ENCODE measurements at places on chromosomes 3 and 15.

- no peak for DNase-seq
Measured at GRCh38 chr15:83262594-83263315, 21.7 kb downstream of the BNC1 start.

DNA sequence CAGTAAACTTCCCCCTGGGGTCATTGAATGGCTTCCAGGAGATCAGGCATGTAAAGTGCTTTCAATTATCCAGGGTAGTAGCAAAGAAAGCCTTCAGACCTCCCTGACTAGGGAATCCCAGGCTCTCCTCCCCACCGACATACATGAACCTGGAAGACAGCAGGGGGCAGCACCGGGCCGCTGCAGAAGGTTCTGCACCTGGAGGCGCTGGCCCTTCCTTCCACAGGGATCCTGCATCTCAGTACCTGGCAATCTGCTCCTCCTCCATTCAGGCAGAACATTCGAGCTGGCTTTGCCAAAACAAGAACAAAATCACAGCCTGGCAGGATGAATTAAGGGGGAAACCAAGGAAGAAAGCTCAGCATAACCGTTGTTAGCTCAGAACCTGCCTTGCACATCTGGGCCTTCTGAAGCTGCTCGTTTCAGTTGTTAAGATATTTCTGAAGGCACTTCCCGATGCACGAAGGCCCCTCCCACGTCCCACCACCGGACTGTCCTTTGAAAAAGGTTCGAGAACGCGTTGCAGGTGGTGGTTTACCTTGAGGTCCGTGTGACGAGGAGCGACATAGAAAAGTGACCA lies 237.7 kb downstream of the SLCO3A1 start:
- DNase-seq, result peak; percentile 60

DNA sequence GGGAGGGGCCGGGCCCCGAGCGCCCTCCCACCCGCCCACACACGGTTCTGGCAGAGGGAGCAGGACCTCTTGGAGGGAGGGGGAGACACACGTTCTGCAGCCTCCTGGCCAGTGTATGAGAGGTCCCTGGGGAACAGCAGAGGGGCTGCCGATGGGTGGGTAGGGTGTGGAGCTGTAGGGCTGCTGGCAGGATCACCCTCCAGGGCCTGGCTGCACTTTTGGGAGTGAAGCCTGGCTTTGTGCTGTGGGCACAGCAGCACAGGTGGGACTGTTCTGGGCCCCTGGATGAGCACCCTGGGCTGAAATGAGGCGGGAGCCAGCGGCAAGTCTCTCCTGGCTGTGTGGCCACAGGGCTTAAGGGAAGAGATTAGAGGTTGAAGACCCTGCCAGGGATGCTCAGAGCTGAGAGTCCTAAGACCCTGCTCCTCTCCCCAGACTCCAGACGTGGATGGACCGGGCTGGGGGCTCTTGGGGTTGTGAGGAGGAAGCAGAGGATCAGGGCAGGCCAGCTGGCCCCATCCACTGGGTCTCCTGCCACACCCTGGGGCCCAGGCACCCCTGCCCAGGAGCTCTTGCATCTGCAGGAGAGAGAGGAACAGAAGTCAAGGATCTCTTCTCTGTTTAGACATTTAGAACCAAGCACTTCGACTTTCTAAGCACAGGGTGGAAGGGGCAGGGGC lies 45.2 kb downstream of the RGMA start:
- DNase-seq, result no peak

- peak; percentile 61 for DNase-seq
Measured at GRCh38 chr3:159828542-159828943, 160.1 kb upstream of the IL12A start.

- no peak for DNase-seq
Measured at GRCh38 chr3:178275793-178276192, 260.4 kb upstream of the KCNMB2 start.

- peak; percentile 24 for DNase-seq
Measured at GRCh38 chr15:64851503-64851840, 9.8 kb downstream of the PLEKHO2 start.

- DNase-seq, result peak; percentile 100
Measured at GRCh38 chr3:23685541-23686258, 120.1 kb upstream of the UBE2E1 start.

GRCh38 chr15:84832448-84833040 lies 15.4 kb downstream of the ALPK3 start:
- DNase-seq, result no peak

DNA sequence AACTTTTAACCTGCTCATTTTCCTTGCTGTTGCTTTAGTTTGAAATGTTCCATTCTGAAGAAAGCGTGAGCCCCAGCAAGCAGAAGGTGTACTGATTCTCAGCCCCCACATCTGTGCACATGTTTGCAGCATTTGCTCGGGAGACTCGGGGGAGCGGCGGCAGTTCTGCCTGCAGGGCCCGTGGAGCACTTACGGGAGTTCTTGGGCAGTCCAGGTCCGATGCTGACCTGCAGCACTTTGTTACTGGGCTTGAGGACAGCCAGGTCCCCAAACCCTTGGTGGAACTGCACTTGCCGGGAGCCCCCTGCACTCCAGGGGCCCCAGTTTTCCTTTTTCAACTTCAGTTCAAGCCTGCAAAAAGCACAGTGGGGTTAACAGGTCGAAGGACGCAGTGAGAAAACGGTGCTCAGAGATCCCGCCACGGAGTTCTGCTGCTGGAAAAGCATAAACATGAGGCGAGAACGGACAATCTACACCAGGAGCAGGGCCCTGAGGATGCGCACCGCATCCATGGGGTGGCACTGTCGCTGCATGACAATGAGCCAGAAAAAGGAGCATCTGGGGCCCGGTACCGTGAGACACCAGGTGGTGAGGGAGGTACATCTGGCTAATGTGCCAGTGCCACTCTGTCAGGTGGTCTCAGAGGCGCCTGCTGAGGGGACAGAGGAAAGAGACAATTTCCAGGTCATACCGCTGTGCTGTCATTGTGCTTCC lies 45.6 kb upstream of the LDHAL6B start:
- no peak for DNase-seq

DNA sequence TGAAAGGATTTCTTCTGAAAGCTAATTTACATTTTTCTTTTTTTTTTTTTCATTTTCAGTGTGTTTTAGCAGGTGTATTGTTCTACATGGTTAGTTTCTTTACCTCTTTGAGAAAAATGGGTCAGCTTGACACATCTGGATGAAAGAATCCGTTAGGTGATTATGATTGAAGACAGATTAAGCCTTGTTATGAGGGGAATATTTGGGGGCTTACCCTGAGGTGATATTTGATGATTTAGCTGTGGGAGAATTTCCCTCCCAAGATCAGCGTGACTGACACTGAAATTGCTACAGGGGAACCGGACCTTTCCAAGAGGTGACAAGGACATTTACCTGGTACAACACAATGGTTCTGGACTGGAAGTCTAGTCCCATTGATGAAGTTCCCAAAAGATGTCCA lies 147.5 kb downstream of the NFKBIZ start:
- DNase-seq, result no peak

- DNase-seq, result no peak
Measured at GRCh38 chr15:67114846-67115585, 49.6 kb downstream of the SMAD3 start.

DNA sequence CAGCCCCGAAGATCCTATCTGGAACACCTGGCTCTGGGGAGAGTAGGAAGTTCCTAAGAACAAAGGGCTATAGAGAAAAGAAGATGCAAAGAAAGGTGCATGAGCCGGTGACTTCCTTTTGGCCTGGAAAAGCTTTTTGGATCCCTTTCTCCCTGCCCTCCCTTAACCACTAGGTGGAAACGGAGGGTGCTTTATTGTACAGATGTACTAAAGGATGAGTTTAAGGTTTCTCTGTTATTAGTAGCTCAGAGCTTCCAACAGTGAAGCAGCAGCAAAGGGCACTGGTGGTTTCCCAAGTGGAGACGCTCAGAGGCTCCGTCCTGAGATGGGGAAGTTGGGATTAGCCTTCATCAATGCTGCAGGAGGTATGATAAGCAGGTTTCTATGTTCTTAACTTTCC lies 5.9 kb upstream of the ADGRG7 start:
- peak; percentile 40 for DNase-seq

DNA sequence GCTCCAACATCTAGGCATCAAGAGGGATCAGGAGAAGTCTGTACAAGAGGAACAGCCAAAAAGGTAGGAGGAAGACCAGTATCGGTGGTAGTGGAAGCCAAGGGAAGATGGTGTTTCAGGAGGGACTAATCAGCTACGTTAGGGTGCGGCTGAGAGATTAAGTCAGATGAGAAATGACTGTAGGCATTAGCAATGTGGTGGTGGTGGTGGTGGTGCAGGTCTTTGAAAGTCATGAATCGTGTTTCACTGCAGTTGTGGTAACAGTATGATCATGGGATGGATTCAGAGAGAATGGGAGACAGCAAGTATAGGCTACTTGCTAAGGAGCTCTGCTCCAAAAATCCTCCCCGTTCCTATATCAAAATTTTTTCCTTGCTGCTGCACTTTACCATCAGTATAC lies 35.5 kb downstream of the ASTE1 start:
- DNase-seq, result no peak

- DNase-seq, result peak; percentile 42
Measured at GRCh38 chr3:37862903-37863815, 1.5 kb downstream of the CTDSPL start.

GRCh38 chr15:47506329-47507100 lies 210.8 kb upstream of the SEMA6D start:
- peak; percentile 8 for DNase-seq

DNA sequence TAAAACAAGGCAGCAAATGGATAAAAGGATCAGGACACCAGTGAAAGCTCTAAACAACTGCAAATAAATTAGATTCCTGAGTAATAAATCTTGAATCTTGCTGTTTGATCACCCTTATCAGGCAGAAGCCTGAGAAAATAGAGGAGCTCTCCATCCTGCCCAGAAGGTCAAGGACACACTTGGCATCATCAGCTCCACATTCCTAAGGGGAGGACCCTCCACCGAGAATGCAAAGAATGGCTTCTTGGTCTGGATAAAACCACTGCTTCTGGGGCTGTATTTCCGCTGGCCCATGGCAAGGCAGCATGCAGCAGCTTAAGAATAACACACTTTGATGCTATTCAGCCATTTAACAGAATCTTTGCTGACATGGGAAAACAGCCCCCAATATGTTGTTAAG lies 108.9 kb upstream of the TSC22D2 start:
- DNase-seq, result no peak

- no peak for DNase-seq
Measured at GRCh38 chr3:52361454-52361853, 45.3 kb downstream of the DNAH1 start.

- DNase-seq, result no peak
Measured at GRCh38 chr15:92048739-92049138, 195.2 kb downstream of the SLCO3A1 start.

- DNase-seq, result no peak
Measured at GRCh38 chr3:6039971-6040370, 820.9 kb upstream of the GRM7 start.

DNA sequence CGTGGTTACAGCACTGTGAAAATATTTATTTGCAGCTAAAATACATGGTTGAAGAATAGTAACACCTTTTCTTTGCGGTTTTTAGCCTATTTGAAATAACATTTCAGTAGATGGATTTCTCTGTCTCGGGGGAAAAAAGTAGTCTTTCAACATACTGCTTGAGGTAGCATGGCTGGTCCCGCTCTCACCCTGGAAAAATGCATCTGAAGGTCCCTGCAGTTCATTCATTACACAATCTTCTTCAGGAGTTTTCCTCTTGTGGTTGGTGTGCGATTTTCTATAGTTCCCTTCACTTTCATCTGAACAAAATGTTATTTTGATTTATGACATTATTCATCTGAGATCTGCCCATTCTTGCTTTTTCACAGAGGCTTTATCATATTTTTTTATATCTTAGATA lies 75.9 kb downstream of the STRIT1 start:
- no peak for DNase-seq

- DNase-seq, result no peak
Measured at GRCh38 chr15:98503970-98504369, 144.4 kb upstream of the IGF1R start.

- DNase-seq, result peak; percentile 9
Measured at GRCh38 chr3:60886518-60886917, 364.7 kb downstream of the FHIT start.

- DNase-seq, result peak; percentile 66
Measured at GRCh38 chr15:37059086-37059485, 41.3 kb downstream of the MEIS2 start.

DNA sequence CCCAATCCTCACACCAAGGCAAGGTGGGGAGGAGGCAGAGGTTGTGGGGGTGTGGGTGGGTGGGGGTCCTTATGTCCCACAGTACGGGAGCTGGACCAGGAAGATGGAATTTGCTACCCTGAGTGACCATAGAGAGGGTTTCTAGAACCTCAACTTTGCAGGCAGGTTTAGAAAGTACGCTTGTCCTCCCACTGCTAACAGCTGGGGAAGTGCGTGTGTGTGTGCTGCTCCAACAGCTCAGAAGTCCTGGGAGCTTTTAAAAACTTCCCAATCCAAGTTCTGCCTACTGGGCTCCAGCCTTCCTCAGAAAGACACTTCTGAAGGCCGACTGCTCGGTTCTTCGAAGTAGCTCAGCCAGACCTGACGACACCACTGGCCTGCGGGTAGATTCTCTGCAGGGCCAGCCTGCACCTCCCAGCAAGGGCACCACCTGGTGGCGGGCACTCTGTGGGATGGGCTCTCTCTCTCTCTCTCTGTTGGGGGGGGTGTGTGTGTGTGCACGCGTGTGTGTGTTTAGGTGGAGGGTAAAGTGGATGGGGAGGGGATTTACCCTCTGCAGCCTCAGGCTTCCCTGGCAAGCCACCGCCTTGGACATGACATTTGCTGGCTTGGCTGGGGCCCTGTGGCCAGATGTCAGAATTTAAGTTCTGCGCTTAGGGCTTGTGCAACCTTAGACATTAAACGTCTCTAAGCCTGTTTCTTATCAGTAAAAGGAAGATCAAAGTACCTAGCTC lies 15.6 kb downstream of the TMEM158 start:
- DNase-seq, result peak; percentile 76

DNA sequence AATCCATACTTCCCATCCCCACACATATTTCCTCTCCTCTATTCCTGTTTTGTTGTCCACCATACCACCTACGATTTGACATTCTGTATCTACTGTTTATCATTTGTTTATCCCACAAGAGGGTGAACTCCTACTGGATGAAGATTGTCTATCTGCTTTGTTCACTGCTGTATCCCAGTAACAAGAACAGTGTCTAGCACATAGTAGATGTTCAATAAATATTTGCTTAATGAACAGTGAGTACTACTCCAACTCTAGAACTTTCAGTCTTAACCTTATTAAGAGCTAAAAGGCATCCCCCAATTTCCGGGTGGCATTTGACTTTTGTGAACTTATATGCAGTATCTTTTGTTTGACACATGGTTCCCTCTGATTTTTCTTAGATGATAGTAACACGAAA lies 1.3 kb downstream of the PYGO1 start:
- no peak for DNase-seq

DNA sequence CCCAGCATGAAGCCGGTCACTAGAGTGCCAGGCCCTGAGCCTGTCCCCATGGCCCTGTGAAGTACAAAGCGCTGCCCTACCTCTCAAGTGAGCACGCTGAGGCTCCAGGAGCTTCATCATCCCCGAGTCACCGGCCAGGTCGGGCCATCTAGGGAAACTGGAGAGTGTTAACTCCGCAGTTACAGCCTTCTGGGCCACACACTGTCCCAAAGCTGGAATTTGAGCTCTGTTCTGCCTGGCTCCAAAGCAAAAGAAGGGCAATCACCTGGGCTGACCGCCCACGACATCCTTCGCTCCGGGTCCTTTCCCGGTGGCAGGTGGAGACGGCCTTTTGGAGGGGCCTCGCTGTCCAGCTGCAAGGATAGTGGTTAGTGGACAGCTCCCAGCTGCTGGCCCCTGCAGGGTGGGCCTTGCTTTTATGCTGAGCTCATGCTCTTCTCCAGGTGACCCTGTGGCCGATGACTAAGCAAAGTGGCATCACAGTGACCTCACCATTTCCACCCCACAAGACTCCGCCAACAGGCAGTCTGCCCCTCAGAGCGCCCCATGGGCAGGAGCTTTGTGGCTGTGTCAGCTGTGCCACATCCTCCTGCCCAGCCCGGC lies 3.5 kb upstream of the MUC4 start:
- DNase-seq, result peak; percentile 87

GRCh38 chr15:82100111-82100929 lies 54.5 kb upstream of the MEX3B start:
- DNase-seq, result no peak

Data from kidney tubule cell (primary cell).